LNCaP clone FGC (cell line): ENCODE measurements at places on chromosomes 6 and 20.

GRCh38 chr6:113998811-113999210 lies 27.9 kb upstream of the HDAC2 start:
- DNase-seq = no peak

DNA sequence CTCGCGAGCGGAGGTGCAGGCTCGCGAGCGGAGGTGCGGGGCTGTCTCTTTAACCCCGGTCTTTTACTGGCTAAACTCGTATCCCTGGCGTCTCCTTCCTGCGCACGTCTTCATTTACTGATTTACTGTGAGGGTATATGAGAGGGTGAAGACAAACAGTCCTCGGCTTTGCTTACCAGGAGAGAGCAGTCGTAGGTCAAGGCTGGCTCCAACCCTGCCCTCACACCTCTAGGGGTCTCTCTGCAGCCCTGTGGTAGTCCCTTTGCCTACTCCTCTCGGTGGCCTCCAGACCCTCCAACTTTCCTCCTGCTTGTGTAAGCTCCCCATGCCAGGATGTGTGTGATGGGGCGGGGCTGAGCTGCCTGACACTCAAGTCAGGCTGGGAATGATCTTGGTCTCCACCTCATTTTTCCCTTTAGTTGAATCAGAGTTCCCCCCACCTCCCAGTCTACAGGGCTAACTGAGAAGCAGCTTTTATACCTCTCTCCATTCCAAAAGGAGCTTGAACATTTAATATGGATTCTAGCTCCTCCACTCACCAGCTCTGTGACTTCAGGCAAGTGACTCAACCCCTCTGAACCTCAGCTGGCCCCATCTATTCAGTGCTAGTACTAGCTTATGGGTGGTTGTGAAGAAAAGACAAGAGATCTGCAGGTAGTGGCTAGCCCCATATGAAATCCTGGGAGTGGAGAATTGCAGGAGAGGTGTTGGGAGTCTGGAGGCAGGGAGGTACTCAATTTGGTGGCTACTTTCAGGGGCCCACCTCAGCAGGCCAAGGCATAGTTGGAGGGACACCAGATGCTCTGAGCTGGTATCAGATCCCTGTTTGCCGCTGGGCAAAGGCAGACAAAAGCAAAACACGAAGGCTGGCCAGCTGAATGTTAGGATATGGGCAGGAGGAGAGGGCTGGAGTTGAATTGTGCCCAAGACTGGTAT lies 902 bp downstream of the SLC29A1 start:
- no peak for DNase-seq

DNA sequence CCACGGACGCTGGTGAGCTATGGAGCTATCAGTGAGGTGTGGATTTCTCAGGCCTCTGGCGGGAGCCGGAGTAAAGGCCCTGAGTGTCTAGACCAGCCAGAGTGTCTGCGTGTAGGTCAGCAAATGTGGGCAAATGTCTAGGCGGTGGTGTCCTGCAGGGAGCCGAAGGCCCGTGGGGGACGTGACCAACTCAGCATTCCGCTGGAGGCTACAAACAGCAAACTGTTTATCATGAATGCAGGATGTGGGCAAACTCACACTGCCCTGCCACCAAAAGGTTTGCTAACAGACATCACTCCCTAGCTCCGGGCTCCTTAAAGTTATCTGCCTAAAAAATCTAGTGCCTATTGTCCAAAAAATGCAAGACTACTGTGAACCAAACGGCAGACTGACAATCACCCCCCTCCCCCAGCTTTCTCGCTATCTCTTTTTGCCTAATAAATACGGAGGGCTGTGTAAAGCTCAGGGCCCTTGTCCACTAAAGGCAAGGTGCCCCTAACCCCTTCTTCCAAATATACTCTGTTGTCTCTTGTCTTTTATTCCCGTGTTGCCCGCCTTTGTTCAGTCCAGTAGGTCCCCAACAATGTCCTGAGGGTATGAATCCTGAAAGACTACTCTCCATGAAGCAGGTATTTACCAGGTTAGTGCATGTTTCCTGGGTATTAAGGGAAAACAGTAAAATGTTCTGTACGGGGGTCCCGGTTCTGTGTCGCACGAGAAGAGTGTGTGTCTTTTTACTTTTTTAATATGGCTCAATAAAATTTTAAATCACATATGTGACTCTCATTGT lies 29.0 kb upstream of the AFDN start:
- no peak for DNase-seq

DNA sequence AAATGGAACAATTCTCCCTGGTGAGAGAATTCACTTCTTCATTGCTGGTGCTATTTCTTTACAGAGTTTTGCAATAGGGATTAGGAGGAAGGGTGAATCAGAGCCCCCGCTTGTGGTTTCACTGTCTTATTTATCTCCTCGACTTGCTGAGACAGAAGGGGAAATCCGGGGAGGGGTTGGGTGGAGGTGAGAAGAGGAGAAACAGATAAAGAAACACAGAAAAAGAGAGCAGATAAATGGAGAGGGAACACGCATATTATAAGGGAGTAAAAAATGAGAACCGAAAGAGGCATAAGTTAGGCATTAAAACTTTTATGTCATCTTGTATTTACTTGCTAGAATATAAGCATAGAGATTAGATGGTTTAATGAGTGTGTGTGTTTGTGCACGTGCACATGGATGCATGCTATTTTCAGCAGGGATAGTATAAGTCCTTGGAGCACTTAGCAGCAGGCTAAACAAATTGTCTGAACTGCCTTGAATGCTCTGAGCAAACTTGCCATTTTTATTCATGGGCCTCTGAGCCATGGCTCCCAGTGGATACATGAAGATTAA lies 105.0 kb downstream of the OLIG3 start:
- no peak for DNase-seq

GRCh38 chr20:45945678-45946148 lies 11.2 kb downstream of the PCIF1 start:
- DNase-seq = no peak

GRCh38 chr6:132446141-132446854 lies 45.0 kb upstream of the MOXD1 start:
- no peak for DNase-seq

DNA sequence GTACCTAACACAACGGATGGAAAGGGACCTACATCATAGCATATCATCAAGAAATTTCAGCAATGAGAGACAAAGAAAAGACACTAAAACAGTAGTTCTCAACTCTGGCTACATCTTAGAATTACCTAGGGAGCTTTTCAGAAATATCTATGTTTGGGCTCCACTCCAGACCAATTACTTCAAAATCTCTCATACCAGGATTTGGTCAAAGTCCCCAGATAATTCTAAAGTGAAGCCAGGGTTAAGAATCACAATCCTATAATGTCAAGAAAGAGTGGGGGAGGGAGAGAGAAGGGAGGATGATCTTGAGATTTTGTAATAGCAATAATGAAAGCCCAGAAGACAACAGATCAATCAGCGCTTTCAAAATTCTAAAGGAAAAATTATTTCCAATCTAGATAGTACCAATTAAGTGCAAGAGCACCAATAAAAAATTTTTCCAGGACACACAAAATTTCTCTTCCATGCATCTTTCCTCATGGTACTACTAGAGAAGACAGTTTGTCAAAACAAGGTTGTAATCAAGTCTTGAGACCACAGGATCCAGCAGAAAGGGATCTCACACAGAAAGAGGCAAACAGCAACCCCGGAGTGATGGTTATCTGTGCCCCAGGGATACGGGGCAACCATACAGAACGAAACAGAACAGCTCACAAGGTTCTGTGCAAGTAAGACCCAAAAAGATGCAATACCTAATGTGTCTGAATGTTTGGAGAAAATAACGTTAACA lies 152.9 kb upstream of the DST start:
- no peak for DNase-seq

DNA sequence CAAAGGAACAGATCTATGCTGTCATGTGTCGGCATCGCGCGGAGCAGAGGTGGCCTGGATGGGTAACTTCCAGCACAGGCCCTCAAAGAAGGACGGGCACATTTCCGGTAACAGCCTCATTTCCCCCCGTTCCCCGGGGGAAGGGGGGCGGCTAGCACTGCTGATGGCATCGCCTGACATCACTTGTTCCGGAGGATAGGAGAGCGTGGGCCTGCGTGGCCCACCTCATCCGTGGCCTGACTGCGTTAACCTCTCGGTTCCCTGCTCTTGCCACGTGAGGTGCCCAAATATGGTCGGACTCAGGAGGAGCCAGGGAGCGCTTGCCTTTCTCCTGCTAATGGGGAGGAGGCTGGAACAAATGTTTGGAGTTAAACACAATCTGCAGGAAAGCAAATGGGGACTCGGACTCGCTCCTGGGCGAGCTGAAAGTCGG lies at the start of gene AKAP12:
Gene AKAP12 (plus strand): TSS at position 365 of the 433 bp plus-strand sequence. CDS start 596 bp downstream, outside the sequence.
- no peak for DNase-seq

- no peak for DNase-seq
Observed at GRCh38 chr6:15475261-15475660, 187.6 kb downstream of the DTNBP1 start.

DNA sequence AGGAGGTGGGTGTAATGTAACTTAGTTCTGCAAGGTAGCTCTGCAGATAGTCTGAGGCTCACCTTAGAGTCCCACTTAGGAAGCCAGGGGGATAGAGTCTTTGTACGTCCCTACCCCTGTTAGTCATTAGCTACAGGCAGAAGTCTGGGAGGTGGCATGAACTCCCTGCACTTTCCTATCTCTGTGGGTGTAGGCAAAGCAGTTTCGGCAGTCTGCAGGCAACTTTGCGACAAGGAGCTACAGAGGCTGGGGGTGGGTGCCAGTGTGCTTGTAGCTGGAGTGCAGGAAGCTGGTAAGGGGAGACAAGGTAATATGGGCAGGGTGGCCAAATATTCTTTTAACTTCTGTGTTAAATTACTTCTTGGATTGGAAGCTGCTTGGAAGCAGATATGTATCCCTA lies 45.7 kb downstream of the NKAIN2 start:
- no peak for DNase-seq

DNA sequence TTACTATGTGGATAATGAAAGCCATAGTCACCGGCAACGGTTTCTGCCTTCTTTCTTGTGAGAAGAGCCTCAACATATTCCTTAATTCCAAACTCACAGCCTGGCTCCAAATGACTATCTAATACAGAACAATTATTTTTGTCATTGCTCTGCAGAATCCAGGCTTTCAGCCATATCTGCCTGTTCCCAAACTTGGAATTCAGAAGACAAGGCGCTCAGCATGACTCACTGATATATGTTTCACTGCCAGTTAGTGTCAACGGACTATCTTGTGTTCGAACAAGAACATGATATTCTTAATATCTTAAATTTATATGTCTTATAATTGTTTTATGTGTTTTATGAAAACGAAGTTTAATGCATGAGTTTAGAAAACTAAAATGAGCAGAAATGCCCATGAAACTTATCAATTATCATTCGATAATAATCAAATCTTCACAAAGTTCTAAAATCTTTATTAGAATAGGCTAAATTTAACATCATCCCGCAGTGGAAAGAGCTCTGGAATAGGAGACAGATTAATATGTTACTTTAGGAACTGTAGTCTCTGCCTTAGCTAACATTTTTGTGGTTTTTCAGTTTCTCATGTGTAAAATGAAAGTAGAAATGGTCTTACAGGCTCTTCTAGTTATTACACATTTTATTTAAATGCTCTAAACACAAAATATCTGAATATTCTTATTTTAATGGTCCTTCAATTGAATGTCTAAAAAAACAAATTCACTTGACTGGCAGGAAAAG lies 669.3 kb upstream of the GJE1 start:
- DNase-seq = no peak

GRCh38 chr6:124964764-124965105 lies 2.5 kb downstream of the RNF217 start:
- DNase-seq = no peak

DNA sequence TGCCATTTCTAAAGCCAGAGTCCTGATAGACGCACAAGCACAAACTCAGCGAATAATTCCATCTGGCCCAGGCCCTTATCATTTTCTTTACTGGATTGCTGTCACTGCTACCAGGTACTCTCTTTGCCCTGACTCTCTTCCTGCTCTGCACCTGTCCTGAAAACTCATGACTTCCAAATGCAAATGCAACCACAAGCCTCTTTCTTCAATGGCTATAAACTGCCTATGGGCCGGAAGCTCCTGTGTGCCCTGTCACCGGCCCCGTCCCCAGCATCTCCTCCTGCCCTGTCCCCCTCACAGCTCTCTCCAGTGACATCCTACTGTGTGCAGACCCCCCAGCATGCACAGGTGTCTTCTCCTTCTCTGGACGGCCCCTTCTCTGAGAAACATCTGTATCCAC lies 302.6 kb downstream of the GMDS start:
- DNase-seq = no peak

- DNase-seq = no peak
Observed at GRCh38 chr6:33632558-33633039, 11.5 kb downstream of the ITPR3 start.

GRCh38 chr6:42820512-42821340 lies 38.9 kb downstream of the BICRAL start:
- DNase-seq = no peak

DNA sequence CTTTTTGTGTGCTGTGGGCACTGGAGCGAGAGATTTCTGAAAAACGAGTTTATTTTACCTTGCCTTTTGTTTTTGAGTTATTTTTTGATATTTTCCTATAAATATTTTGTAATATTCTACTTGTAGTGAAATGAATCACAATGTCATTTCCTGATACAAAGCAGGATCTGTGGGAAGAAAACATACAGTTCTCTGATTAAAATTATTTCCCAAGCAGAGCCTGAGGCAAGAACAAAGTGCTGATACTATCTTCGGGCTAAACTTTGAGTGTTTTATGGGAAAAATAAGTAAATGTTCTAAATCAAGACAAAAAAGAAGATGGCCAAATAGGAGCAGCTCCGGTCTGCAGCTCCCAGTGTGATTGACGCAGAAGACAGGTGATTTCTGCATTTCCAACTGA lies 33.7 kb upstream of the ELOVL5 start:
- no peak for DNase-seq
